ENCODE measurements at places on chromosomes 1 and 21.

DNA sequence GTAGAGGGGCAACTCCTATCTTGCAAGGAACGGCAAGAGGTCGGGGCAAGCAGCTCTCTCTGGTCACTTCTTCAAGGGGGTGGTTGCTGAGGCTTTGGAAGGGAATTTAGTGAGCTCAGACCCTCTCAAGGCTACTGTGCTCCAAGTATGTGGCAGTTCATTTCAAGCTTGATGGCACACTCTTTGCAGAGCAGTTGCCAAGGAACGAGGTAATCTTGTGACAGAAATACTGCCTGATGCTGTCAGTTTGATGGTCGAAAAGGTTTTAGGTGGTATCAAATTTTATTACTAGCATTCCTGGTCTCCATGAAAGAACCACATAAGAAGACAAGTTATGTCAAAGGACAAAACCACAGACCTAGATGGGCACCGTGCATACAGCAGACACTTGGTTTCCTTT is 13.1 kb downstream of the CFAP298 start:
- DNase-seq = no peak

DNA sequence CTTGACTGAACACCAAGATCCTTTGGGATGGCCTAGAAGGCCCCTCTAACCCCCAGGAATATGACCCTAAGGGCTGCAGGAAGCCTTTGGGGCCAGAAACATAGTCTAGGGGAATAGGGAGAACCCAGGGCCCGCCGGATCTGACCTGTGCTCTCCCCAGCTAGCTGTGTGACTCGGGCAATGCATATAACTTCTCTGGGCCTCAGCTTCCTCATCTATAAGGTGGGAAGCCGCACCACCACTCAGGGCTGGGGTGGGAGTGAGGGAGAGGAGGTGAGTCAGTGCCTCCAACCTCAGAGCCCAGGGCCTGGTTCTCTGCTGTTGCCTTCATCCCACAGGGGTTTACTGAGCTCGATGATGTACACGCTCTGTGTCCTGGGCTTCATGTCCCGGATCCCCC is 434.4 kb downstream of the PTPRU start:
- no peak for DNase-seq

DNA sequence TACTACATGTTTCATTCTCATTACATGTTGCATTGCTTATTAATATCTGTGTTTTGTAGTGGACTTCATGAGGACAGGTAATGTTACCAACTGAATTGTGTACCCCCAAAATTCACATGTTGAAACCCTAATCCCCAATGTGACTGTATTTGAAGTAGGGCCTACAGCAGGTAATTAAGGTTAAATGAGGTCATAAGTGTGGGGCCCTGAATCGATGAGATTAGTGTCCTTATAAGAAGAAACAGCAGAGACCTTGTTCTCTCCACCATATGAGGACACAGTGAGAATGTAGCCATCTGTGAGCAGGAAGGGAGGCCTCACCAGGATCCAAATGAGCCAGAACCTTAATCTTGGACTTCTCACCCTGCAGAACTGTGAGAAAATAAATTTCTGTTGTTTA is 15.0 kb upstream of the IFNAR1 start:
- DNase-seq = no peak

DNA sequence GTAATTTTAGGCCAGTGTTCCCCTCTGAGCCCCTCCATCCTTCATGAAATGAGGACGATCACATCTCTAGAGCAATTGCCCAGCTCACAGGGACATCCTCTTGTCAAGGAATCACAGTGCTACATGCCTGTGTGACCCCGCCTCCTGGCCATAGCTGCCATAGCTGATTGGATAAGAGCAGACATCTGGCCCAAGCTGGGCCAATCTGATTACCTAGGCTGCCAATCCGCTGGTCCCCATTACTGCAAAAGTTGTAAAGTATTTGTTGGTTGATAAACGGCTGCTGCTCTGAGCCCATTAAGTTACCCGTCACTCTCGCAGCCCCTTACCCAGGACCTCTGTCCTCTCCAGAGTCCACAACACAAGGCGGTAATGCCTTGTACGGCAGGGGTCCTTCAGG is 8.3 kb downstream of the NT5C1A start:
- no peak for DNase-seq

GRCh38 chr1:47547753-47548573 is 110.1 kb downstream of the FOXD2 start:
- peak; percentile 39 for DNase-seq

DNA sequence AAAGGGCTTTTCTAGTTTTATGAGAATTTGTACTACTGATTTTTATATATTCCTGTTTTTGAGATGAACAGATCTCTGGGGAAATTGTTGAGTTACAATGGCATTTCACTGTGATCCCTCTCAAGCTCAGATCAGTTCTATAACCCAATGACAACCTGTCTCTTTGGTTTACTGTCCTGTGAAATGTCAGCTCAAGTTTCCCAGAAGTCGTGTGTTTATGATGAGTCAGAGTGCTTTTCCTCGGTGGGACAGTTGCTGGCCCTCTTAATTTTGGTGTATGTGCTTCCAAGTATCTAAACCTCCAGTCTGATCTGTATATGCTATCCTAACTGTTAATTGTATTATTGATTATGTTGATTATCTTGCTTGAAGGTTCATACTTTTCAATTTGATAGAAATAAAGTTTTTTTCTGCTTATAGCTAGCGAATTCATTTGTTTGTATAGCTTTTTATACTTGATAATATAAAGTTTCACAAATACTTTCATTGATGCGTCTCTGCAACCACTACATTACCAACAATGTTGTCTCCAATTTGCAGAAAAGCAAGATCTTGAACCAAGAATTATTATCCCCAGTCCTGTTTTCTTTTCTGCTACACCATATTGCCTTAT is 77.5 kb upstream of the DNAJC6 start:
- peak; percentile 9 for DNase-seq

DNA sequence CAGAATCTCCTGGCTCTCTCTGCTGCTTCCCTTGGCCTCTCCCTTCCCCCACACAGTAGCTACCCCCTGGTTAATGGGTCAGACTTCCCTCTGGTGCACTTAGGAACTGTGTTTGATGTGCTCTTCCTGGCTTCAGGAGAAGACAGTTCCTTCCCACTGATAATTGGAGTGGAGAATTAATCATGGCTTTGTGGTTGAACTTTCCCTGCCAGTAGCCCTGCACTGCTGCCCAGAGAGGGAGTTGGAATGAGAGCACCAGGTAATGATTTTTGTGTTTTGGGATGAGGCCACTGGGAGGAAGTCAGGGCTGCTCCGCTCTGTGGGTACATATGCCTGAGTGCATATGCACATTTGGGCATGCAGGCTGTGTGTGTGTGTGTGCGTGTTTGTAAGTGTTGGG is 39.7 kb upstream of the PADI2 start:
- DNase-seq = peak; percentile 23

DNA sequence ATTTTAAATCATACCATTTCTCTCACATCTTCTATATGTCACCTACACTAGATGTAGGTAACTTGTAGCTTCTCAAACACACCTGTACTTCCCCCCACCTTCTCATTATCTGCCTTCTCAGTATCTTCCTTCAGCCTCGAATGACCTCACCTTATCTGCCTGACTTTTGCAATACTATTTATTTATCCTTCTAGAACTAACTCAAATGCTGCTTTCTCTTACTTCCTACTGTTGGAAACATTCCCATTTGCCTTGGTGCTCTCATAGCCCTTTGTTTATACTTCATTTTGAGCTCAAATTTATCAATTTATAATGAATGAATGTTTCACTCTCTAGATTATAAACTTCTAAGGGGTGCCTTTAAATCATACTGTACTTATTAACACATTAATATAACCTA is 50.4 kb upstream of the KIAA1614 start:
- DNase-seq = no peak

Measured in EH (cell line).